Cardiac muscle cell (in vitro differentiated cells and primary cell): ENCODE measurements at places on chromosomes 5 and 9. TPM values are rescaled to one million over a fixed set of nuclear protein-coding genes. Genes with fewer than 3 reads are reported as not detected.

The OSMR gene
- 0.04 TPM in 1 of 2 replicates, not detected in the other for total RNA-seq

The KLHL3 gene
- total RNA-seq = 11.9 and 16.8 TPM in 2 replicates

The CTXN3 gene
- not detected in 2 replicates for total RNA-seq

The PITX1 gene
- total RNA-seq = 0.07 TPM in 1 of 2 replicates, not detected in the other

The DNM1 gene
- total RNA-seq = 17.6 and 42.3 TPM in 2 replicates

The FOXD1 gene
- 0.11 TPM in 1 of 2 replicates, not detected in the other for total RNA-seq

The FOXD4L3 gene
- total RNA-seq = 0.21 TPM in 1 of 2 replicates, not detected in the other

DNA sequence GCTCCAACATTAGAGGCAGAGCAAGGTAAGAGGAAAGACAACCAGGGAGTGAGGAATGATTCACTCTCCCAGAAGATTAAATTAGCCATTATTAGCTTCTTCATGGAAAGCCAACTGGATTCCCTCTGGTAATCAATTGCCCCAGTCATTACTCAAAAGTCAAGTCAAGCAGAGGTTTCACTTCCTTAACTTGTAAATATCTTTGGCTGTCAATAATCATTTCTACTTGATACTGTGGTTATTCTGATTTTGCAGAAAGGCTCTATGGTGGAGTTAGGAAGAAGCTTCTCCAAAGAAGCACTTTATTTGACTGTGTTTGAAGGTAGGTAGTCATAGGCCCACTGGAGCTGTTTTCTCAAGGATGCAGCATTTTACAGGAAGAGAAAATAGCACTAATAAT is 78.0 kb downstream of the JAKMIP2 start:
- H3K4me1 ChIP-seq = peaks cover 12% of the 10 kb centered on the region
- no peak overlapping the region for H3K27ac ChIP-seq
- H3K4me3 ChIP-seq = no peak overlapping the region
- DNase-seq = no peak

- H3K27me3 ChIP-seq = no peaks in the 10 kb centered on the region
- H3K4me1 ChIP-seq = peaks cover 34% of the 10 kb centered on the region
- no peaks in the 10 kb centered on the region for H3K36me3 ChIP-seq
- H3K4me3 ChIP-seq = no peak overlapping the region
- peak; percentile 30 for DNase-seq
Observed at GRCh38 chr5:148457183-148457620, 73.4 kb downstream of the FBXO38 start.

GRCh38 chr5:65969539-65970393 is 43.4 kb downstream of the ERBIN start:
- no peak overlapping the region for H3K4me3 ChIP-seq
- H3K36me3 ChIP-seq = no peaks in the 10 kb centered on the region
- DNase-seq = no peak

GRCh38 chr9:113886026-113886369 is 9.9 kb downstream of the ZNF618 start:
- no peaks in the 10 kb centered on the region for H3K36me3 ChIP-seq
- H3K4me1 ChIP-seq = peaks cover 9% of the 10 kb centered on the region
- no peak overlapping the region for H3K4me3 ChIP-seq

- H3K27me3 ChIP-seq = no peaks in the 10 kb centered on the region
- DNase-seq = no peak
- H3K4me3 ChIP-seq = no peak overlapping the region
- no peaks in the 10 kb centered on the region for H3K36me3 ChIP-seq
- H3K4me1 ChIP-seq = peaks cover 12% of the 10 kb centered on the region
Observed at GRCh38 chr5:135747824-135748223, 86.6 kb upstream of the SLC25A48 start.

DNA sequence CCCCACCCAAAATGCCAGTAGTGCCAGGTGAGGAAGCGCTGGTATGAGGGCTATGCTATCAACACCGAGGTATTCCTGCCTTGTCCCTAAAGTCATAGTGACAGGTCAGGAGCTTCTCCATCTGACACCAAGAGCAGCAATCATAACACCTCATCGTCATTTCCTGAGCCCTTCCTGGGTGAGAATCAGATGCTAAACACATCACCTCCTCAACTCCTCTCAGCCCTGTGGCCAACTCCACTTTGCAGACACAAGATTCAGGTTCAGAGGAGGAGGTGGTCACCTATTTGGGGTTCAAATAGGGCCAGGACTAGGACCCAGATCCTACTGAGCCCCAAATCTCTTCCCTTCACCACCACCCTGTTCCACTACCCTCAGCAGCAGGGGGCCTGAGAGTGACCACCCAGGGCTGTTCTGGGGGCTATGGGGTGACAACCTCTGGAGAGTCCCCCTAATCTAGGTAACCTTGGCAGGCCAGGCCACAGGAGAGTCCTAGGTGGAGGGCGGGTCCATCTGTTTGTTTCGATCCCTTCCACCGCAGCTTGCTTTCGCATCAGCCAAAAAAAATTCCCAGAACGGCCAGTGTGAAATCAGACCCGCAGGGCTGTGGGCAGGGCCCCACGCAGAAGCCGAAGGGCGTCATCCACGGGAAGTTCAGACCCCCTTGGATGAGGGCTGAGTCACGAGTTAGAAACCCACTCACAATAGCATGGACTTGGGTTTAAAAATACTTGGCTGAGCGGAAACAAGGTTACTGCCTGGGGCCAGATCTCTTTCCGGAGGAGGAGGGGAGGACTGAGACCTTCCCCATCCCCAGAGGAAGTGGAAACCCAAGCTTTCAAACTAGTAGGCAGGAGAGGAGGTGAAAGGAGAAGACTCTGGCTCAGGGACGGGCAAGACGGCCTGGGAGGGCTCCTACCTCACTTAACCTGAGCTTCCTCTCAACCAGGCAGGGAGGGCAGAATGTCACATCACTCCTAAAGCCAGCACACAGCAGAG is 8.7 kb downstream of the STK10 start:
- H3K4me3 ChIP-seq = no peak overlapping the region
- peak; percentile 13 for DNase-seq
- H3K27me3 ChIP-seq = no peaks in the 10 kb centered on the region

DNA sequence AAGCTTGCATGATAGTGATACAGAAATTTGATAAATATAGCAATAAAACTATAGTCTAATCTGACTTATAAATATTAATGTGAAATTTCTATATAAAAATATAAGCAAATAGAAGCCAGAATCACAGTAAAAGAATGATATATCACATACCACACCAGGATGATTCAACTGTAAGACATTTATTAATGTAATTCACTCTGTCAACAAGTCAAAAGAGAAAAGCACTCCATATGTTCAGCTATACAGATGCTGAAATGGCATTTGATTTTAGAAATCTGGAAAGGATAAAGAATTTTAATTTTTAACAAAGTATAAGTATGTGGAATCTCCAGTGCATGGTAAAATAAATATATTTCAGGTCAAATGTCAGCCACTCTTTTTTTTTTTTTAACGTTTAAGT is 372.4 kb downstream of the KCNN2 start:
- no peaks in the 10 kb centered on the region for H3K27me3 ChIP-seq
- no peaks in the 10 kb centered on the region for H3K36me3 ChIP-seq
- no peak overlapping the region for H3K4me3 ChIP-seq
- no peak overlapping the region for H3K27ac ChIP-seq

DNA sequence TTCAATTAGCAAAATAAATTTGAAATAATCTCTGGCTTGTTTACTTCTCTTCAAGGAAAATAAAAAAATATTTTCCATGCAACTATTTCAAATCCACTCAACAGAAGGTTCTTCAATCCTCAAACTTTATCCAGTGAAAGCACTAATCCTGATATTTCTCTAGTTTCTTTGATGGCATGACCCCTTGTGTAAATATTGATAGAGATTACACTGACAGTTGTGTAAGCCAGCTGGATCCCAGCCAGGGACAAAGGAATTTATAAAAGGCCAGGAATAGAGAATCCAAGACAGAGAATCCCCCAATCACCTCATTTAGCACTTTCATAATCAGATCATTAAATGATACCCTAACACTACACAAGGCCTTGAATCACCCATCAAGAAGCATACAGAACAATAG is 135.2 kb downstream of the GNA14 start:
- no peak overlapping the region for H3K4me3 ChIP-seq
- H3K4me1 ChIP-seq = no peaks in the 10 kb centered on the region
- DNase-seq = no peak

GRCh38 chr5:119418606-119419100 is 33.6 kb upstream of the HSD17B4 start:
- no peak overlapping the region for H3K27ac ChIP-seq
- no peaks in the 10 kb centered on the region for H3K36me3 ChIP-seq
- H3K4me1 ChIP-seq = no peaks in the 10 kb centered on the region
- no peaks in the 10 kb centered on the region for H3K27me3 ChIP-seq
- H3K4me3 ChIP-seq = no peak overlapping the region

DNA sequence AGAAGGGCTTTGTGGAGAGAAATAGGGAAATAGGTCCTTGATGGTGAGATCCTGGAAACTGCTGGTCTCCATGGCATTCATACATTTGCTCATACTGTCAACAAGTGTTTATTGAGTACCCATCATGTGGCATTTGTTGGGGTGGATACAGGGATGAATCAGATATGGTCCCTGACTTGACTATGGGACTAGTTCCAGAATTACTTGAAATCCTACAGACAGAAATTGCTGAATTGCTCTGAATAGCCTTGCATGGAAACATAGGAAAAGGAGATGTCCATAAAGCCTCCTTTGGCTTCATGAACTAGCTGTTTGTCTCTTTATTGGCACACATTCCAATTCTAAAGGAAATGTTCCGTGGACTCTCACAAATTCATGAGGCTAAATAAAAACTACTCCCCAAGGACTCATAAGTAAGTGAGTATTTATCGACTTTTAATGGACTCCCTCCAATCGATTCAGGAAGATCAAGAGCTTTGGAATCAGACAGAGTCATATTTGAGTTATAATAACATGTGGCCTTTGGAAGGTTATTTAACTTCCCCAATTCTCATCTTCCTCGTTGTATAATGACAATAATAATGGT is 122.4 kb upstream of the C6 start:
- no peaks in the 10 kb centered on the region for H3K27me3 ChIP-seq
- H3K4me1 ChIP-seq = peaks cover 14% of the 10 kb centered on the region
- H3K27ac ChIP-seq = no peak overlapping the region
- DNase-seq = no peak

GRCh38 chr9:136175616-136176197 is 29.2 kb downstream of the LHX3 start:
- H3K4me1 ChIP-seq = peaks cover 4% of the 10 kb centered on the region
- no peak overlapping the region for H3K27ac ChIP-seq
- H3K36me3 ChIP-seq = no peaks in the 10 kb centered on the region
- H3K27me3 ChIP-seq = peaks cover 3% of the 10 kb centered on the region
- no peak for DNase-seq

GRCh38 chr9:4463824-4464223 is 26.4 kb upstream of the SLC1A1 start:
- H3K27ac ChIP-seq = no peak overlapping the region
- H3K4me3 ChIP-seq = no peak overlapping the region
